ENCODE measurements at places on chromosomes 5 and 9.

DNA sequence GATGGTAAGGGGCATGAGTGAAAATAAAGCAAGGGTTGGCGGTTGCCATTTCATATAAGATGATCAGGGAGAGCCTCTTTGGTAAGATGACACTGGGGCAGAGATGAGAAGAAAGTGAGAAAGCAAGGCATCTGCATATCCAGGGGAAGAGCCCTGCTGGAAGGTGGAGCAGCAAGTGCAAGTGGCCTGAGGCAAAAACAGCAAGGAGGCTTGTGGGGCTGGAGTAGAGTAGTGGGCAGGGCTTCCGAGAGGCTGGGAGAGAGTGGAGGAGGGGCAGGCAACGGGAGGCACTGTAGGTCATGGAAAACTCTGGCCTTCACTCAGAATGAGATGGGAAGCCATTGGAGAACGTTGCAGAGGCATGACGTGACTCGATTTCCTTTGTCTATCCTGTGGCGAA, 199.2 kb downstream of the ARHGEF28 start:
- DNase-seq: no peak

GRCh38 chr5:163366757-163367156, 70.6 kb upstream of the CCNG1 start:
- DNase-seq: no peak

- DNase-seq: no peak
Observed at GRCh38 chr9:129816501-129817435, 7.2 kb downstream of the TOR1A start.

DNA sequence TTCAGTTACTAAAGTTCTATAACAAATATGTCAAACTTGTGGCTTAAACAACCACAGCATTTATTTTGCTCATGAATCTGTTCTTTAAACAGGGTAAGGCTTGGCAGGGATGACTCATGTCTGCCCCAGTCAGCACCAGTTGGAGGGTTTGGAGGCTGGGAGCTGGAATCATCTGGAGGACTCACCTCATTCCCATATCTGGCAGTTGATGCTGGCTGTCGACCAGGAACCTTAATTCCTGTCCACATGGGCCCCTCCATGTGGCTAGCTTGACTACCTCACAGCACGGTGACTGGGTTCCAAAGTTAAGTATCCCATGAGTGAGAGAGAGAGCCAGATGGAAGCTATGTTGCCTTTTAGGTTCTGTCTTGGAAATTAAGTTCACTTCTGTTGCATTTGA, 13.8 kb upstream of the CCL28 start:
- no peak for DNase-seq

DNA sequence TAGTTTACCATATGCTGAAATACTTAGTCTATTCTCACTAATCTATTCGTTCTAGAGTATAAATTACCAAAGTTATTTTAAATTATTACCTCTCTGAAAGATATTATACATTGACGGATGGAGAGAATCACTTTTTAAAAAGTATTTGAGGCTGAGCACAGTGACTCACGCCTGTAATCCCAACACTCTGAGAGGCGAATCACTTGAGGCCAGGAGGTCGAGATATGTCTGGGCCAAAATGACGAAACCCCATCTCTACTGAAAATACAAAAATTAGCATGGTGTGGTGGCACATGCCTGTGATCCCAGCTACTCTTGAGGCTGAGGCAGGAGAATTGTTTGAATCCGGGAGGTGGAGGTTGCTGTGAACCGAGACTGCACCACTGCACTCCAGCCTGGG, 64.0 kb upstream of the SPATA31C2 start:
- no peak for DNase-seq

DNA sequence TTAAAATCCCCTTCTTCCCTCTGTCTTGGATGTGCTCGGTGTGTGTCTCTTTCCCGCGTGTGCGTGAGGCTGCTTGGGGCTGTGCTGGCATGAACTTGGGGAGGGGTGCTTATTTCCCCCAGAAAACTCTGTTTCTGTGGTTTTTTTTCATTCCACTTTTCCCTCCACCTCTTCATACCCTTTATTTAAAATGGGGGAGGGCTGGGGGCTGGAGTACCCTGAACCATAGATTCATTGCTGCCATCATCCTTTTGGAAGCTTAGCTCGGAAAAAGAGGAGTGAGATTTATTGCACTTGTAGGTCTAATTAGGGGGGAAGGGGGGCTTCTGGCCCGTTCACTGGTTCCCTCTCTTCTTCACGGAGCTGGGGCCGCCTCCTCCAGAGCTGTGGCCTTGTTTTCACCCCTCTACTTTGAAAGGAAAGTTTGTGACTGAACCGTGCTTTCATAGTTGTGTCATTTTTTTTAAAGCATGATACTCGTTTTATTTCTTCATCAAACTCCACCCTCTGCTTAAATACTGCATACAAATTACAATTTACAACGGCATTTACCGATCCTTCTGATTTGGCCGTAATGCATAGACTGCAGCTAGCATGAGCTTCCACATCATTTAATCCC, 2.9 kb downstream of the NR2F1 start:
- no peak for DNase-seq

DNA sequence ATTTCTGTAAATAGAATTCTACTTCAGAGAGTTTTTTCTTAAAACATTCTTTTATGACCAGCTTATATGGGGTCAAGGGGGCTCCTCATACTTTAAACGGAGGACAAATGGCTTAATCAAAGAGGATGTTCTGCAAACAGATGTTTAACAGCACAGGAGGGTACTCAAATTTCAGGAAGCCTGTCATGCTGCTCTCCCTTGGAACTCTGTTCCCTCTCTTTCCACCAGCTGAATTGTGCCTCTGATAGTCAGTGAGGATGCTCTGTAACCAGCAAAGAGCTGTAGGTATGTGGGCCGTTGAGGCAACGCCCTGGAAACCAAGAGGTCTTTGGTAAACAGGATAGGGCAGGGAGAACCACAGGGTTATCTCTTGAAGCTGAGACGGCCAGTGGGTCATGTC, 161.1 kb downstream of the C5orf15 start:
- no peak for DNase-seq

DNA sequence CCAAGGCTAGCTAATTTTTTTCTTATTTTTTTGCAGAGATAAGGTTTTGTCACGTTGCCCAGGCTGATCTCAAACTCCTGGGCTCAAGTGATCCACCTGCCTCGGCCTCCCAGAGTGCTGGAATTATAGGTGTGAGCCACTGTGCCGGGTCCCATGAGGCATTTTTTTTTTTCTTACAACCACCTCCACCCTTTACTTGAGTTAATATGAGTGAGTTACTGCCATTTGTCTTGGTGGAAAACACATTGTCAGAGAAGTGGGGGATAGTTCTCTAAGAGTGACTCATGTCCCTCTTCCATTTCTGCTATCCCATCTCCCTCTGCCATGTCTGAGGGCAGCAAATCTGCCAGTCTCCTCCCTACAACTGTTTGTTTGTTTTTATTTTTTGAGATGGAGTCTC, 163.4 kb upstream of the CLINT1 start:
- DNase-seq: no peak

- no peak for DNase-seq
Observed at GRCh38 chr9:98678244-98678842, 30.4 kb downstream of the GABBR2 start.

DNA sequence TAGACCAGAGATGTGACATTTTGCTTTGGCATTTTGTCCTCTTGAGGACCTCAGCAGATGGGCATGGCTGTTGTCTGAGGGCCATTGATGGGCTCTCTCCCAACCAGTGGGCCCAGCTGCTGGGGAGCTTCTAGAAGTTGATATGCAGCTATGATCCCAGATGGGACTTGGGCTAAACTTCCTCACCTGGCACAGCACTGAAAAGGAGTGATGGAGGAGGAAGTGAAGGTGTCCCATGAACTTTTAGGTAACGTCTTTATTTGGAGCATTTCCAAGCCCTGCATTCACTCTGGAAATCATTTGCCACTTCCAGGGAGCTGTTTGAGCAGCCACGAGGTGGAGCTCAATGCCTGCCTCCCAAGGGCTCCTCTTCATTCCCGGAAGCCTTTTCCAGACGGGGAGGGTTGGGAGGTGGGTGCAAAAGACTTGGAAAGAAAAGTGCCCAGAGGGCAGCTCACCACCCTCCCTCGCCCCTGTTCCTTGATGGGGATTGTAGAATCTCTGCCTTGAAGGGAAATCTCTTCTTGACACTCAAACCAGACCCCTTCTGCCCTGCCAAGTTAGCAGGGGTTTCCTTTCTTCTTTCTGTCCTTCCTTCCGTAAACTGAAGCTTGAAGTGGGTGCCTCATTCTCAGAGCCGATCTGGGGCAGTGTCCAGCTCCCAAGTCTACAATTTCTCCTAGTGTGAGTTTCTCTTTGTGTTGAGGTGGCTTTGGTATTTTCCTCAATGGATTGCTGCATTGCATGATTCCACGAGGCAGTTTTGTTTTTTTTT, 18.1 kb upstream of the NEUROG1 start:
- DNase-seq: no peak

DNA sequence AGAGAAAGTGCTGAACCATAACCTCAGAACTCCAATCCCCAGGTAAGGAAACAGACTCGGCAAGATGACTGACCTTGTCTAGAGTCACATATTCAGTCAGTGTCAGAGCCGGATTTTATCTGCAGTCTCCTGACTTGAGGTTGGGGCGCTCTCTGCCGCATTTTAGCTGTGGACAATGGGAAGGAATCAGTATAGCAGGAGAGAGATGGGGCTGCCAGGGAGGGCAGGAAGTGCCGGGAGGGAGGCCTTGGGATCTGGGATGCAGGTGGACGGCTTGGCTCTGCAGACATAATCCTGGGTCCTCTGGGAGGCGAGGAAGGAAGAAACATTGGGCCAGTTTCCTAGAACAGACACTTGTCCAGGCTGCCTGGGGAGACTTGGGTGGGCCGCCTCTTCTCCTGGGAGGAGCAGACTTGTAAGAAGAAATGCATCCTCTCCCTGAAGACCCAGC, 39.7 kb upstream of the COL15A1 start:
- DNase-seq: no peak

- peak; percentile 84 for DNase-seq
Observed at GRCh38 chr5:173793648-173794548, 94.3 kb upstream of the CPEB4 start.

GRCh38 chr9:114367772-114368569, 19.8 kb downstream of the AKNA start:
- no peak for DNase-seq

DNA sequence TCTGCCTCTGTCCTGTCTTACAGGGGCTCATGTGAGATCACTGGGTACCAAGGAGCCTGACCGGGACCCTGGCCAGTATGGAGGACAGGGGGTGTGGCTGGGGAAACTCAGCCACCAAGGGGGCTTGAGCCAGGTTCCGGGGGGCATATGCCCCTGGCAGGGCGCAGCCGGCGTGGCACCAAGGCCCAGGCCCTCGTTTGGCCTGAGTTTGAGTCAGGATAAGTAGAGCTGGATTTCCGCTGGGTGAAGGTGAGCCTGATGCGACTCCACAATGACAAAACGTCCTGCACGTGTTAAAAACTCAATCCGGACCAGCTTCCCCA, 616 bp upstream of the TSPAN17 start:
- no peak for DNase-seq

GRCh38 chr5:140251527-140251973, 51.4 kb downstream of the PFDN1 start:
- no peak for DNase-seq

DNA sequence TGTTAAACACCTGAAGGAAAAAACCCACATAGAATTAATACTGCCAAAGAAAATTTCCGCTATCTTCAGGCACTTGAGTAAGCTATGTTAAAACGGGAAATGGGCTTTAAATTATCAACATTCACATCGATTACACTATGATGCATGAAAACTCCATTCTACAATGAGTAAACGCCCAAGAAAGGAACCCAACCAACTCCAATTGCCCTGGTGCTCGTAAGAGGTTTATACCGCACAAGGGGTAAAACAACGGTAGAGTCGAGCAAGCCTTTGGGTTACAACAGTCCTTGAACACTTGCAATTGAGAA, 1.0 kb downstream of the AGTPBP1 start:
- no peak for DNase-seq

GRCh38 chr9:76322810-76323209, 71.4 kb downstream of the RFK start:
- DNase-seq: no peak

DNA sequence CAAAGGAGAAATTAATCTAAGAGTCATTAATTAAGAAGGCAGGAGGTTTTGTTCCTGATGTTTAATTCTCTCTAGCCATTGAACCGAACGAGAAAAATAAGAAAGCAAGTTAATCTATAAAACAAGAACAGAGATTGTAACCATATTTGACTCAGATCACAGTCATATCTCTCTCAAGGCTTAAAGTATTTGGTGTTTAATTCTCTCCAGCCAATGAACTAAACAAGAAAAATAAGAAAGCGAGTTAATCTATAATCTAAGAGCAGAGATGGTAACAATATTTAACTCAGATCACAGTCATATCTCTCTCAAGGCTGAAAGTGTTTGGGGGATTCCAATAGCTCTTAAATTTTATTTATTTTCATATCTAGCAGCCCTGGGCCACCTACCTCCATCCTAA, 74.4 kb upstream of the SHISAL2B start:
- DNase-seq: no peak

DNA sequence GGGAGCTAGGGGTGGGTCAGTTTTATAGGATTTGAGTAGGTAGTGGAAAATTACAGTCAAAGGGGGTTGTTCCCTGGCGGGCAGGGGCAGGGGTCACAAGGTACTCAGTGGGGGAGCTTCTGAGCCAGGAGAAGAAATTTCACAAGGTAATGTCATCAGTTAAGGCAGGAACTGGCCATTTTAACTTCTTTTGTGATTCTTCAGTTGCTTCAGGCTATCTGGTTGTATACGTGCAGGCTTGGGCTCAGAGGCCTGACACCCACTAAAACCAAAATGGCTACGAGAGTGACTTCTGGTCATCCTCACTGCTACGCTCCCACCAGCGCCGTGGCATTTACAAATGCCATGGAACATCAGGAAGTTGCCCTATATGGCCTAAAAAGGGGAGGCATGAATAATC, 20.7 kb upstream of the NXNL2 start:
- no peak for DNase-seq

Measured in lower leg skin (tissue), 4 donors.